ENCODE measurements at places on chromosomes 16 and 17. TPM values are rescaled to one million over a fixed set of nuclear protein-coding genes. Genes with fewer than 3 reads are reported as not detected.

DNA sequence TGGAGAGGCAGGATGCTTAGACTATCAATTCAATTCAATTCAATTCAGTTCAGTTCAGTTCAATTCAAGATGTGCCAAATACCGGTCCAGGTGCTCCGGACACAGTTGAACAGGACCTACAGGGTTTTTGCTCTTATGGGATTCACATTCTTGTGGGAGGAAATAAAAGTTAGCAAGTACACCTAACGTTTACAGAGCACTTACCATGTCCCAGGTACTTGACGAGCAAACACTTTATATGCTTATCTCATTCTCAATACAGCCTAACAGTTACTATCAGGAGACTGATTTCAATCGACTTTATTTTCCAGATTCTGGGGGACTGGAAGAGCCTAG, 467 bp upstream of the GDE1 start:
- no peak for DNase-seq

The LITAFD gene
- not detected for polyA plus RNA-seq

DNA sequence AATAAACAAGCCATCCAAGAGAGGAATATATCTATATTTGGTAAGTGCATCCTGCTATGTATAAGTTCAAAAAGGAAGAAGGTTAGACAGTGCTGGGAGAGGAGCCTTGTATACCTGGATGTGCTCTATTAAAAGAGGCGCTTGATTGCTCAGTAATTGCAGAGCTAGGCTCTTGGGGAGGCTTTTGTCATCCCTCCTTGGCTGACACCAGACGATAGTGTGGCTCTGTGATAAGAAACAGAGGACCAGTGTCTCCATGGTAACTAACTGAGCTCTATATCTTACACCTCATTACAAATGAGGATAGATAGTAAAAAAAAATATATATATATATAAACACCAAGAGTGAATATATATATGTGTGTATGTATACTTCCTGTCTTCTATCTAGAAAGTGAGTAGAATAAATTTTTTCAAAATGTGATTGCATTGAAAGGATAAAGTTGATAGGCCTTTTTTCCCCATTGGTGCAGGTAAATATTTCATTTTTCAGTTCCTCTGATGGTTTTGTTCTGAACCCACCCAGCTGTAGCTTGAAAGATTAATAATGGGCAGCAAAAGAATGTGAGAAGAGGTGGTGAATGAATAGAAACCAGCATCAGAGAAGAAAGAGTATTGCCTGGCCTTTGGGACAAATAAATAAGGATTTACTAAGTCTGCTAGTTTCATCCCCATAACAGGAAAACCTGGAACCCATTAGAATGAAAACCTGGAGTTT, 303.7 kb downstream of the ZFHX3 start:
- DNase-seq: no peak

The NPIPB8 gene
- polyA plus RNA-seq: not detected

- no peak for DNase-seq
These were observed 49.7 kb downstream of the MSI2 start for GRCh38 chr17:57305908-57306504.

- DNase-seq: no peak
These were observed 59.8 kb downstream of the BANP start for GRCh38 chr16:88010968-88011483.

DNA sequence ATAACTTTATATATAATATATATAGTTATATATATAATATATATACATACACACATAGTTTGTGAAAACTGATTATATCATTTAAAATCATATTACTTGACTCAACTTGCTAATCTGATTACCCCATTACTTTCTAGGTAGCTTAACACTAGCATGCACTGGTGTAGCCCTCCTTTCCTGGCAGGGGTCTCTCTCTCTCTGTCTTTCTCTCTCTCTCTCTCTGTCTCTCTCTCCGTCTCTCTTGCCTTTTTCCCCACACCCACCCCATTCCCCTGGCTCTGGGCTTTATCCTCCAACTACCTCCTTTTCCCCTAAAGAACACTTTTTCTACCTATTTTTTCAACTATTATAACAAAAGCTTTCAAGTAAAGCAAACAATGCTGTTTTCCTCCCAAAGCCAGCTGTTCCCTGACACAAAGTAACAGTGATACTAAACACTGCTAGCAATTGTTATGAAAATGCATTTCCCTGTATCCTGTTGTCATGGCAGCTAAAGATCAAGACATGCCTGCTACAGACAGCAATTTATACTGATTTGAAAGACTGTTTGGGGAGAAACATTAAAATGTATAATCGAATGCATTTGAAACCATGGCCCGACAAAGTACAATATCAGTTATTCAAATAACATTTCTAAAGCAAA, 89.4 kb downstream of the CHD9NB start:
- peak; percentile 10 for DNase-seq

DNA sequence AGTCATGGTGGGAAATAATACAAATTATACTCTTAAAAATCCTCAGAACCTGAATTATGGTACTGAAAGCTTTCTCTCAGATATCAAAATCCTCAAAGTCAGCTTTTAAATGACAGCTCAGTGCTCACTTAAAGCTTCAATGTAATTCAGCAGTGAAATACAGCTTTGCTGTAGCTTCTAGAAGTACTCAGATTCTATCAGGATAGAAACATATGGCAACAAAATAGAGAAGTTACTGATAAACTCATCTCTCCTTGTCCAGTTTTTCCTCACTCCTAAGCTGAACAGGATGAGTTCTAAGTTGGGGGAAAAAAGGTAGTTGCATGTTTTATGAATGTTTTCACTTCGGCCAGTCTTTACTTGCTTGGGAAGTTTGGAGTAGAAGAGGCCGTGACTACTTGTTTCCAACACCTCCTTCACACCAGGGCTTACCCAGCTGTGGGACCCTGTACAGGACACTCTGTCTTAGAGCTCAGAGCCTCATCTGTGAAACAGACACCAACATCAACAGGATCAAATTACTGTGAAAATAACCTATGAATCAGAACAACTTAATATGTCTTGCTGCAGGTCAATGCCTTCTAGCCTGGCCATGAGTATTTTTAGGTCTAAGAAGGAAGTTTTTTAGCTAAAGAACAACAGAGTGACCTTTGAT, 30.2 kb downstream of the OGFOD1 start:
- no peak for DNase-seq

The OTOP3 gene
- polyA plus RNA-seq: not detected

DNA sequence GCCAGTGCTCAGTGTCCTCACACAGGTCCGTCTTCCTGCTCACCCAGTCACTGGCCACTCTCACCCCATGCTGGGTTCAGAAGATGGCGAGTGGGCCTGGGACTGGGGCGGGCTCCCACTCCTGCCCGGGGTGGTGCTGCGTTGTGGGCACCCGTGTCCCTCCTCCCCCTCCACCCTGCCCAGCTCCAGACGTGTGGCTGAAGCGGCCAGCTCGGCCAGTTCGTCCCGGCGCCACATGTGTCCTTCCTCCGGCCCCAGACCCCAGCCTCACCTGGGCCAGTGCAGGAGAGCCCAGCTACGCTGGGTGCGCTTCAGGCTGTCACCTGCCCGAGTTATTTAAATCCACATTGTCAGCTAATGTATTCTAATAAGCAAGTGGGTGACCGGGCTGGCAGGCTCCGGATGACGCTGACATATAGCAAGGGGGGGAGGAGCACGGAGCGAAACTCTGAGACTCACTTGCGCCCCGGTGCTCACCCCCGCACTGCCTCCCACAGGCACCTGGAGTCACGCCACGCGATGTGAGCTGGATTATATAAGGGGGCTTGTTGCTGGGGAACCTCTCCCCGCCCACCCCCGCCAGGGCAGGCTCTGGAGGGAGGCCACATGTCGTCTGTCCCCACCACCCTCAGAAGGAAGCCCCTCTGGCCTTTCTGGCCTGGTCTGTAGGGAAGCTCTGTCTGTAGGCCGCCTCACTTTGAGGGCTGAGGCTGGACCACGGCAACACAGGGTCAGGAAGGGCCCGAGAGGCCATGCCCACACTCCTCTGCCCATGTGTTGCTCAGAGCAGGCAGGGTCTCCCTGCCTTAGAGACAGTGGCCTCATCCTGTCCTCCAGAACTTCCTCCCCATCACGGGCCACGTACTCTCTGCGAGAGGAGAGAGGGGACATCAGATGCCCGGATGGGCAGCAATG, 7.1 kb upstream of the BAIAP2 start:
- DNase-seq: no peak

DNA sequence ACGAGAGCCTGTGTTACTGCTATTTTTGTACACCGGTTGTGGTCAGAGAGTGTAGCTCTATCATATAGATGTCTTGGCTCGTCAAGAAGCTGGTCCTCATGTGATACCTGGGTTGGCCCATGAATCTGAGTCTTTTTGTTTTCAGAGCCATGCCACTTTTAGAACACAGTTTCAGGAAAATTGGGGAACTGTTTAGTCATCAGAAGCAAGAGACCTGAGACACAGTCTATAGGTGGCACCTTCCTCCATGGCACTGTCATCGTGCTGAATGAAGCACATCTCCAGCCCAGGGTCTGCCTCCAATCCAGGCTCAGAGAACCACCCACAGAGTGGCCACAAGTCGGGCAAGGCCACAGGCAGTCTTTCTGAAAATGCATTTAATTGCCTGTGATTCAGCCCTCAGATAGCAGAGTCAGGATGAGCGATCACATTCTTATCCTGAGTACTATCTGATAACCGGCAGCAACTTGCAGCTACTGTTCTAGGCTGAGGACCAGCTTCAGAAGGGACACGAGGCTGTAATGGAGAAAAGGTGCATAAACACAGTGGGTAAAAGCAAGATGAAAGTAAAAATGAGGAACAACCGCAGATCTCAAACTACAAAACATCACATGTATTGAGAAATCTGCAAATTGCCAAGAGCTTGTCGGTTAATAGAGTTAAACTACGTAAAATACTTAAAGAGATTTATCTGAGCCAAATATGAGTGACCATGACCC, 14.2 kb upstream of the HAPSTR1 start:
- no peak for DNase-seq
